ENCODE measurements at places on chromosomes 2 and 18.
A peak's percentile ranks its signal among the peaks of the same experiment; 100 is the strongest.

DNA sequence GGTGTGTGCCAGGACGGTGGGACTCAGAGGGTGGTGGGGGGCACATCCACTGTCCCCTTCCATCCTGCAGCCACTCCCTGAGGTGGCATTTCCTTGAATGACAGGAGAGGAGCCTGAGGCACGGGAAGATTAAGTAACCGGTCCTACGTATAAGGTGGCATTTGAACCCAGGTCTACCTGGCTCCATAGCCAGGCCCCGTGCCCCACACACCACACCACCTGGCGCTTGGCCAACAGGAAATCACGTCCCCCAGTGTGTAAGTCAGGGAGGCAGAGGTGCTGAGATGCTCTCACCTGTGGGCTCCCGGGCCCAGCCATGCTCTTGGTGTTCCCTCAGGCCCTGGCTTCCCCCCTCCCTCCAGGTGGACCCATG, 53.7 kb downstream of the HPCAL1 start:
- peak; percentile 42 for DNase-seq

- DNase-seq, result no peak
Observed at GRCh38 chr18:8657873-8658470, 47.4 kb upstream of the MTCL1 start.

GRCh38 chr2:120731175-120731574, 4.5 kb upstream of the GLI2 start:
- DNase-seq, result no peak

GRCh38 chr2:236939271-236939670, 146.4 kb upstream of the COPS8 start:
- DNase-seq, result no peak

- no peak for DNase-seq
Observed at GRCh38 chr18:48536516-48536915, 2.3 kb upstream of the CTIF start.

DNA sequence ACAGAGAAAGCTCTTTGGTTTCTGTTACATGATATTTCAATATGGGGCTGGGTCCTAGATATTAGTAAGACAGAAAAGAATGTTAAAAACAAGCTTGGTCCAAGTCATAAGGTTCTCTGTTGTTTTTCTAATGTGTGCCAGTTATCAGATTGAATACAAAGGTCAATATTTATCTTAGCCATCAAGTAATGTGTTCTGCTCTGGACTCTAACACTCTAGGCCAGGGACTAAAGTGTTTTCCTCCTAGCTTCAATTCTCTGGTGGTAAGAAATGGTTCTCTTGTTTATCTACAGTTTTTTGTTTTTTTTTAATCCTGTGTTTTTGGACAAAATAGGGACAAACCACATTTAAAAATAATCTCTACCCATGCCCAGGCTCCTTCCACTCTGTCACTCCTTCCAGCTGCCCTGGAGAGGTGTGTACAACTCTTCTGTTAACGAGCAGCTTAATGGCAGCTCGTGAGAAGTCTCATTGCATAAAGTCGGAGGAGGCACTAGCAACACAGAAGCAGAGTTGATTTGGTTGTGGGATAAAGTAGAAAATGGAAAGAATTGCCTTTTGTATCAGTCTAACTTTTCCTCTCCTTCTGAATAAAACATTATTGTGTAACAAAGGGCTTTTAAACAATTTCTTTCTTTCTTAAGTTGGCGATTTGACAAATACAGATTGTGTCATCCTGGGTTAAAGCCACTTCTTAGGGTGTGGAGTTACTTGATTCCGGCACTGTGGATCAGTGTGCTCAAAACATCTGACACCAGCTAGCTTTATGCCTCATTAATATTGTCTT, 8.0 kb upstream of the SESTD1 start:
- no peak for DNase-seq

DNA sequence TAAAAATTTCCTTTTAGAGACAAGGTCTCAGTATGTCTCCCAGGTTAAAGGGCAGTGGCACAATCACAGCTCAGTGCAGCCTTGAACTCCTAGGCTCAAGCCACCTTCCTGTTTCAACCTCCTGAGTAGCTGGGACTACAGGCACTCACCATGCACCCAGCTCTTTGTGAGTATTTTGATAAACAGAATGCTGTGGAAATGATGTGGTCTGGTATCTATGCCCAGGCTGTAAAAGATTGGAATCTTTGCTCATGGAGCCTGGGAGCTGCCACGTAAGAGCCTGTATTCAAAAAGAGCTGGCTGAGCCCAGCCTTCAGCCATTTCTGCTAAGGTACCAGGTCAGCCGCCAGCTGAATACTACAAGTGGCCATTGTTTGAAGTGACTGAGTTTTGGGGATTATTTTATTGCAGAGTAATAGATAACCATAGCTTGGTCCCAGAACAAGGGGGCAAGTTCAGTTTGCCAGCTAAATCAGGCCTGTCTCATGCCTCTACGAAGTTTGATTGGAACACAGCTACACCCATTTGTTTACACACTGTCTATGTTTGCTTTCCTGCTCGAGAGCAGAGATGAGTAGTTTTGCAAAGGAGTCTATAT, 21.3 kb upstream of the ARL5A start:
- DNase-seq, result no peak

GRCh38 chr2:46650556-46651001, 171.2 kb downstream of the TMEM247 start:
- DNase-seq, result peak; percentile 44

GRCh38 chr2:52107124-52107523, 1075.2 kb upstream of the NRXN1 start:
- no peak for DNase-seq

GRCh38 chr2:19195661-19196060, 162.8 kb downstream of the OSR1 start:
- no peak for DNase-seq

DNA sequence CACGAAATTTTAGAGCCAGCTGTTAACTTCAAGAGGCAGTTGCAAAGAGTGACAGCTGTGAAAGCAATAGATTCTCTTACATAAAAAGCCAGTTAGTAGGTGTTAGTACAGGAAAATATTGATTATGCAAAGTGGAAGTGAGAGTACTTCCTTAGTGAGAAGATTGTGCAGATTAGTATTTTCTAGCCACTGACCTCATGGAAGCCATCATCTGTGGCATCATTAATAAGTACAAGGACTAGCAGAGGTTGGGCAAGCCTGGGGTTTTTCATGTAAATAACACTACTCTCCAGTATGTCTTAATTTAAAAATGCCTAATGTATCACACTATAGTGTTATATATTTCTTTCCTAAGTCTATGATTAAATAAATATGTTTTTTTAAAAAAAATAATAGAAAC, 166.2 kb upstream of the DTNA start:
- no peak for DNase-seq

DNA sequence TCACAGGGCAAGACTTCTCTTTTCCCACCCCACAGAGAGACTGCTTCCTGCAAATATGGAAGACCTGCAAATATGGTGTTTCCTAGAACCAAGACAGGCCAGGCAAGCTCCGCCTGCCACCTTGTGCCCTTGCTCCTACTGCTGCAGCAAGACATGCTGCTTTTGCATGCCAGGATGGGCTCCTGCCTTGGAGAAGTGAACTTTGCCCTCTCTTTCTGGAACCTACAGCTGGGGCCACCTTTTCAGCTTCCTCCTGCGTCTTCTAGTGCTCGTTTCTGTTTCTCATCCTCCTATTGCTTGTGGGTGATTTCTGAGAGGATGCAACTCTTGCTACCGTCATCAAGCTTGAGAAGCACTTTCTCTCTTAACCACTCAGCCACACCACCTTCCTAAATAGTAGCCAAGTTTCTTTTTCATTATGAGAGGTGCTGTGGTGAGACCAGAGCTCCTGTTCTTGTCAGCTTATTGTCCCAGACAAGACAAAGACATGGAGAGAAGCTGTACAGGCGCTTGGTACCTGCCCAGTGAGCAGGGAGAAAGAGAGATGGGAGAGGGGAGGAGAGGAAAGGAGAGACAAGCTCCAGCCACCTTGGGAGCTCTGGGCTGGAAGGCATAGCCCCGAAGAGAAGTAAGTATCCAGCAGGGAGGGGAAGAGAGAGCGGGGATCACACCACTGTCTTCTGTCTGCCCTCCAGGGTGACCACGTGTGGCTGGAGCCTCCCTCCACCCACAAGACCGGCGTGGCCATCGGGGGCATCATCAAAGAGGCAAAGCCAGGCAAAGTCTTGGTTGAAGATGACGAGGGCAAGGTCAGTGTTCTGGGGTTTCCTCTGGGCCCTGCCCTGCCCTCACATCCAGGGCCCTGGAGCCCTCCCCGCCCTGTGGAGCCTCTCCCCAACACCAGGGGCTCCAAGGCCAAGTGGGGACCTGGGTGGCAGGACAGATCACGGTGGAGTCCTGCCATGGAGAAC, 28.3 kb downstream of the MYO7B start:
- no peak for DNase-seq

DNA sequence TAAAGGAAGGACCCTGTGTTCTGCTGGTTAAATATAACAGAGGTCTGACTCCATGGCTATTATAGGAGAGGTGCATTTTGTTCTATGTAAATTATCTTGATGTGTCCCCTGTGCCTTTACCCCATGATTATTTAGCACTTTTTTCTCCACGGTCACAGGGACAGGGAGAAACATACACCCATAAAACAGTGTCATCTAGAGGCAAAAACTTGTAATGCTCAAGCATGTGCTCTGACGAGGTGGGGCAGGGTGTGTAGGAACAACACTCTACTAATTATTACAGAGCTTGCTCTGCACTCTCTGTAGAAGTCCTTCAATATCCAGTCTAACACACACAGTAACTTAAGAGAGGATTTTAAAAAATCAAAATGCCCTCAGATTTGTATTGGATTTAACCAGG, 187.9 kb downstream of the NEDD4L start:
- DNase-seq, result no peak

DNA sequence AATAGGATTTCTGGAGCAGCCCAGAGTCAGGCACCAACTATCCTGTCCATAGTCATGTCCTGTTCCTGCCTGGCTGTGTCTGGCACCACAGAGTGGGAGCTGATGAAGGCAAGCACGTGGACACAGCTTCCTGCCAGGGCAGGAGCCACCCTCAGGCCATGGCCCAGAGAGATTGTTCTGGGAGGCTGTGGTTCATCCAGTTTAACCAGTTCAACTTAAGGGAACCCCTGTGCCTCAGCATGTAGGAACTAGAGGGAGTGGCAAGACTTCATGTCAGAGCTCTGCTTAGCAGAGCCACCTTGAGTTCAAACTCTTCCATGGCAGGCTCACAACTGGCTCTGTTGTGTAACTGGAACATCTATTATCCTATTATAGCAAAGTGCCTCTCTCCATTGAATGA, 73.2 kb upstream of the NCKAP5 start:
- DNase-seq, result no peak

DNA sequence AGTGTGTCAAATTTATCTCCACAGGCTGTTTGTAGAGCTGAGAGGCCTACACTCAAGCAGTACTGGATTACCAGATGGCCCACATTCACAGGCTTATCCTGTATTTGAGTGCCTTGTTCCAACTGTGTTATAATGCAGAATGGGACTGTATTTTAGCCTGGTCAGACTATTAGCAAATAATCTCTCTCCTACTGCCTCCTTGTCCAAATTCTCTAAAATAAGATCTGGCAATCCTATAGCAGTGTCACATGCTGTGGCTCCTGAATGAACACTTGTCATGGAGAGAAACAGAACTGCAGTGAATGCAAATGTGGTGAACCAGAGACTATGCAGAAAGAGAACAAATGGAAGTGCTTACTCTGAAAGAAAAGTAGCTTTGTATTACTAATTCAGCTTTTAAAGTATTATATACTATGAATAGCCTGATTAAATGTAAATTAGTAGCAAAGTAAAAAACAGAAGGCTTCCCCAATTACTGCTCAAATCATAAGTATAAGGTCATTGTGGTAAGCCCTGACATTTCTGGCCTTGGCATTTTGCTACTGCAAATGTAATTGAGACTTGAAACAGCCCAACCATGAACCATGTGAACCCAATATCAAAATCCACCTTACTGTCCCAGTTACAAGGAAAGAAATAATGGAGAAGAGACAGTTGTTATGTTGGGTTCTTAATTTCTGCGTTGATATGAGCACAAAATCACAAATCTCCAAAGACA, 80.0 kb downstream of the MAP4K3 start:
- no peak for DNase-seq

DNA sequence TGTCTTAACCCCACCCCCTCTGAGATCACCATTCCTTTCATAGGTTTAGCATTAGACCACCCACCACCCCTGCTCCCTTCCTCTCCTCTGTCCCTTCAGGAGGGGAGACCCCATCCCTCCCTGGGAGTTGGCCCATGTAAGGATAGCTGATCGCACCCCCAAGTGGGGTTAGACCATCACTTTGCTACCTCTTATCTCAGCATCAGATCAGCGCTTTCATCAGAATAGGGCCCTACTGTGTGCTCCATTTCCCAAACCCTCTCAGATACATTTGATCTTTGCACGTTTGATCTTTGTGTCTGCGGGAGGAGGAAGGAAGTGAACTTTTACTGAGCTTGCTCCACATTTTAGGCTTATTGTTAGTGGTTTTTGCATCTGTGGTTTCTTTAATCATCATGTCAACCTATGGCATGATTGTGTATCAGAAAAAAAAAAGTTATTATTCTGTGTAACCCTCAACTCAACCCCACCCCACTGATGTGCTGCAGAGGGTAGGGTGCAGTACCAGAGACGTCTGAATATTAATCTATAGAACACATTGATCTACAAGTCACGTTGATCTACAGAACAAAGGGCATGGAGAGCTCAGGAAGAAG, 81.2 kb downstream of the PDCL3 start:
- DNase-seq, result no peak

- DNase-seq, result no peak
Observed at GRCh38 chr18:74400813-74401212, 56.3 kb downstream of the DIPK1C start.

DNA sequence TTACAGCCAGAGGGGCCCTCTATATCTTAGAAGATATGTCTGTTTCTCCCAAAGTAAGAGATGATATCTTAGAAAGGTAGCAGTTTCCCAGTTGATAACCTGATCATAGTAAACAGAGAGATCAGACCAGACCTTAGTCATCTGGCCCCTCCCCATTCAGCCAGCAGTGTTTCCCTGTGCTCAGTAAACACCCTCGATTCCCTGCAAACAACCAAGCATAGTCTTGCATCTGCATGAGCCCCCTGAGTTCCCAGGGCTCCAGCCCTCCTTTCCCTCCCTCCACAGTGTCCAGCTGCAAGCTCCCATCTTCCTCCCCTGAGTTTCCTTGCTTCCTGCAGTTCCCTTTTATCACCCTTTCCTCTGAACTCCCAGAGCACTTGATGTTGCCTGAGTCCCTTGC, 20.3 kb downstream of the NRP2 start:
- no peak for DNase-seq

- no peak for DNase-seq
Observed at GRCh38 chr2:221255862-221256261, 316.2 kb downstream of the EPHA4 start.

- no peak for DNase-seq
Observed at GRCh38 chr2:207224791-207225482, 59.2 kb upstream of the KLF7 start.

DNA sequence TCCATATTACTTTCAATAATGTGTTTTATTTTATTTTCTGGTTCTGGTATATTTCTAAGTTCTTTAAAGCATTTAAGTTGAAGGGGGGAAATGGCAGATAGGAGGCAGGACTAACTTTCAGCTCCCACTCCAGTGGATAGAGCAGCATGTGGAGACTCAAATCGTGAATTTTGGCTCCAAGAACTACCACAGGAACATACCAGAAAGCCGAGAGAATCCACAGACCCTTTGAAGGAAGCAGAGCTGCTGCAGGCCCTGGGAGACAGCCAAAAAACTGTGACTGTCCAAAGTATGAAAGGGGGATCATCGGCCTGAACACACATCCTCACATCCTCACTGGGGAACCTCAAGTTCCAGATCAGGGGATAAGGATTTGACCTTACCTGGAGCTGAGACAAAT, 207.6 kb upstream of the VWC2L start:
- DNase-seq, result no peak

- DNase-seq, result no peak
Observed at GRCh38 chr2:100988630-100989417, 13.3 kb upstream of the RPL31 start.
